Urothelium cell line (cell line): ENCODE measurements at places on chromosomes 3 and 15.

- no peak for DNase-seq
These were observed 83.8 kb downstream of the GADL1 start for GRCh38 chr3:30810625-30811024.

GRCh38 chr3:60909526-60909925, 341.7 kb downstream of the FHIT start:
- no peak for DNase-seq

DNA sequence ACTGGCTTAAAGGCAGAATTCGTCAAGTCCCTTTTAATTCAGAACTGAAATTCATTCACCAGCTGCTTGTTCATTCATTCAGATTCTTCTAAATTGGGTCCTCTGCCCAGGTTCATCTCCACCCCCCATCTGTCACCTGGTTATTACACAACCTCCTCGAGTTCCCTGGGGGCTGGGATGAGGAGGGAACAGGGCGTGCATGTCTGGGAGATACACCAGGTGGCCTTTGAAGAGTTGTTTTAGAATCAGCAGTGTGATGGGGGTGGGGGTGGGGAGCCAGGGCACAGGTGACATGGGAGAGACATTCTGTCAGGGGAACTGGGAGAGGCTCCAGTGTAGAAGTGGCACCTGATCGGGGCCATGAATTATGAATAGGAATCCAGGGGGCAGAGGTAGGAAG, 8.2 kb downstream of the SNX33 start:
- DNase-seq = no peak

GRCh38 chr3:11379238-11379823, 107.1 kb downstream of the ATG7 start:
- peak; percentile 23 for DNase-seq

DNA sequence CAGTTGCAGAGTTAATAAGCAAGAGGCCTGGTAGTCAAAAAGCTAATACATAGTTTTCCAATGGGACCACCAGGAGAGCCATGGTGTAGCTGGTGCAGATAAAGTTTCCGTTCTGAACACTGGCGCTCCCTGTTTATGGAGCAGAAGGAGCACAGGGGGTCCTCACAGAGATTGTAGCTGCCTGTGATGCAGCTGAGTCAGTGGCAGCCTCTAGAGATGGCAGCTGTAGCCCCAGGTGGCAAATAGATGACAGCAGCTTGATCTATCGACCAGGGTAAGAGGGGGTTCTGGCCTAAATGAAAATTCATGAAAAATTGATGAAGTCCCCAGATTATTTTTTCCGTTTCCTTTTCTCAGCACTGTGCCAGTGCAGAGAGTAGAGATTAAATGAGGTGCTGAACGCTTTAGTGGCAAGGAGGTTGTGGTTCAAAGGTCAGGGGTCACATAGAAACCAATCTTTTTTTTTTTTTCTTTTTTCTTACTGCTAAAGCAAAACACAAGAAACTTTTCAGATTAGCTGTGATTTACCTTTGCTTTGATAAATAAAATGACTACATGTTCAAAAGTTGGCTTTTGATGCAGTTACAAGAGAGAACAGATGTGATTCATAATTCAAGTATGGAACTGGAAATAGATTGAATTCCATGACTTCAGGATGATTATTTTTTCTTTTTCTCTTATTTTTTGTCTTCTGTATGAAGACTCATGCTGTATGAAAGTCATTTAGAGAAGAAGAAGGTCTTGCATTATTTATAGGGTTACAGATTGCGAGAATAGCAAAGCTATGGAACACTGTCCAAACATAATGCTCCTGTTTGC, 63.3 kb downstream of the ROBO2 start:
- no peak for DNase-seq

- no peak for DNase-seq
These were observed 8.3 kb downstream of the MUC4 start for GRCh38 chr3:195803289-195803908.

DNA sequence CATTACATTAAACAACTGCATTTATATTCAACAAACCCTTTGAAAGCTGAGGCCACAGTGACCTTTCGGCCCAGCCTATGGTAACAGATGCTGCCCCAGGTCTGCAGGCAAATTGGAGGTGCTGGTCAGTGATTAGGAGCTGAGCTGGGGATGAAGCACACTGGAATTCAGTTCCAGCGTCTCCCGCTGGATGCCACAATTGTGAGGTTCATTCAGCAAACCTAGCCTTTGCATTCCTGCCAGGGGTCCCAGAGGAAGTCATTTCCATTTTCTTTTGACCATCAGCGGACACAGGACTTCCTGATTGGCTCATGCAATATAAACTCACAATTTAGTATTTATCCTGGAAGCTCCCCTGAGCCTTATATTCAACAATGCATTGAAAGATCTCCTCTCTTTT, 89.5 kb downstream of the IL20RB start:
- no peak for DNase-seq

GRCh38 chr15:25439369-25439836, 579 bp upstream of the UBE3A start:
- no peak for DNase-seq

DNA sequence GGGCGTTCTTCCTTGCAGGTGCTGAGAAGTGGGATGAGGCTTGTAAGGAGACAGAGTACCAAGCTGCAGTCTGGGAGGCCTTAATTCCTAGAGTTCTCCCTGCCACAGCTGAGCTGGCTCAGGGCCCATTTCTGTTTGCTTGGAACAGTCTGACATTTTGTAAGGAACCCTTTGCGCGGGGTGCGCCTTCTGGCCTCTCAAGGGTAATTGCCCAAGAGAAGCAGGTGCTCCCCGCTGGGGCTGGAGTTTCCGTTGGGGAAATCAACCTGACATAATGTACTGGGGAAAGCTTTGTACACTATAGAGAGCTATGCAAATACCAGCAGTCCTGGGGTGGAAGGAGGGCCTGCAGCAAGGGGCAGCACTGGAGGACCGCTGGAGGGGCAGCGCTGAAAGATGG, 83.6 kb downstream of the HMG20A start:
- DNase-seq = no peak

DNA sequence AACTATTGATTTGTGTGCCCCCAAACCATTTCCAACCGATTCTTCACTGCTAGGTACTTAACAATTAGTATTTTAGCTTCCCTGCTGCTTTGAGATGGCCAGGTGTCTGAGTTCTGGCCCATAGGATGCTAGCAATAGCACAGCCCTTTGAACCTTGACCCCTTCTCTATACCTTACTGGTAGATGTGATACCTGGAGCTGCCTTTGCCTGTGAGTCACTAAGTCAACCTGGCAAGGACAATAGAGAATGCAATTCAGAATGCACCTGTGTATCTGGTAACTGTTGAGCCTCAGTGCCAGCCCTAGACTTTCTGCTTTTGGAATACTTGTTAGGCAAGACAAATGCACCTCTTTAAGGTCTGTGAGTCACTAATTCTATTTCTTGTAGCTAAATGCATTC, 467.4 kb downstream of the GRM7 start:
- no peak for DNase-seq

- DNase-seq = no peak
These were observed 11.6 kb downstream of the CCR5AS start for GRCh38 chr3:46395210-46395661.

DNA sequence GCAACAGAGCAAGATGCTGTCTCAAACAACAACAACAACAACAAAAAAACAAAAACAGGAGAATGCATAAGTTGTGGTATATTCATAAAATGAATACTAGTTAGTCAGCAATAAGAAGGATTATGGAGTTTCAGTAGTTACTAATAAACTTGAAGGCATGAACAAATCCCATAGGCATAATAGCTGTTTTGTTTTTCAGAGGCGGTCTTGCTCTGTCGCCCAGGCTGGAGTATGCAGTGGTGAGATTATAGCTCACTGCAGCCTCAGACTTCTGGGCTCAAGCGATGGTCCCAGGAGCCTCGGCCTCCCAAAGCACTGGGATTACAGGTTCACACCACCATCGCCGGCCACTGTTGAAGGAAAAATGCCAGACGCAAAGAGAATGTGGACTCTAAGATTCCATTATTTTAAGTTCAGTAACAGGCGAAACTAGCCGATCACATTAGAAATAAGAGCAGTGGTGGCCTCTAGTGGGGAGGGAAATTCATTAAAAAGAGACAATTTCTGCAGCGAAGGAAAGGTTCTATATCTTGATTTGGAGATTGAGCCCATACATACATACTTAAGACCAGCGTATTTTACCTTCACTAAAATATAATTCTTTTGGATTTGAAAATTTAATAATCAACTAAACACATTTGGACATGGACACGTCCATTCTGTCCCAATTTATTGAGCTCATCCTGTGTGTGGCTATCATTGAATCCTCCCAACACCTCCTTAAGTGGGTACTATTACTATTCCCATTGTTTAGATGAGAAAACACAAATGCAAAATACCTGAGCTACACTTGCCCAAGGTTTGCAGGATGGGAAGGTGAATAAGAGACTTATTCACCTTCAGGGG, 27.4 kb upstream of the HDAC11 start:
- DNase-seq = peak; percentile 36

DNA sequence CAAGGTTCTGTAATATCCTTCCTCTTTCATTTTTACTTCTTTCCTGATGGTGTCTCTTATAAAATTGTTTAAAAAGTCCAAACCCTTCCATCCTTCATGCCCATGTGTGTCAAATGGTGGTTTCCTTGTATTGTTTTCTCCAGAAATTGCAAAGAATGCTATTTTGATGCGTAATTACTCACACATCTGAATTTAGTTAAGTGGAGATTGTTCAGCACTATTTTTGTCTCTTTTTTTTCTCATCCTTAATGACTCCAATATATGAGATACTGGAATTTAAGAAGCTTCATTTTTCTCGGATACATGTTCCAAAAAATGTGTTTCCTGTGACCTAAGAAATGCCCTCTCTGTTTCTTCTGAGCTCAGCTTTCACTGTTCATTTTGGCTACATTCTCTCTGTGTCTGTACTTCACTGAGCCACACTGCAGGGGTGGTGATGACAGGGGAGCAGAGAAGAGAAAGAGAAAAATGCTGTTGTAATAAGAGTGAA, 799.8 kb downstream of the DIPK2A start:
- DNase-seq = no peak

GRCh38 chr3:62527474-62527873, 154.1 kb upstream of the FEZF2 start:
- no peak for DNase-seq

GRCh38 chr3:55615039-55615693, 128.1 kb upstream of the WNT5A start:
- DNase-seq = no peak

DNA sequence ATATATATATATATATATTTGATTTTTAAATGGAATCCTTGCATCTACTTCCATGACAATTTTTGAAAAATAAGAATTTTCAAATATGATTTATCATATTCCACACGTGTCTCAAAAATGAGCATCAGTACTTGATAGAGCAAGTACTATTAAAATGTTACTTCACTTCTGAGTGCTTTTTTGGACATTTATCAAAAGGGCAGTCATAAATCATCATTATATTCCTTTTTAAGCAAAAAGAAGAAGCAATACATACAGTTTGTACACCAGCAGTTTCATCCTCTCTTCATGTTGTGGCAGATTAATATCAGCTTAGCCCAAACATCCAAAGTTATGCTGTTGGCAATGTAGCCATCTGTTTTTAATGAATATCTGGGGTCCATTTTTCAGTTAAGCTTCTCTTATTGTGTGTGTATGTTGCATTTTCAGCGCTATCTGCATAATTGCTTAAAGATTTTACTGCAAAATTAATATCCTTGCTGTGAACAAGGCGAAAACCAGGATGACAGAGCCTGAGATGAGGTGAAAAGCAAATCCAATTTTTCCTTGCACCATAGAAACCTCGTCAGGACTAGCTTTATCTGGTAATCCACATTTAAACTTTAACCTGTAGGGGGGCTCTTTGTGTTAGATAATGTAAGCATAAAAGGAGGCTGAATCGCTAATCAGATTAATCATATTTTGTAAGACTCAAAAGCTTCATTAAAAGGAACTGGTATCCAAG, 604.9 kb upstream of the AGTR1 start:
- no peak for DNase-seq

DNA sequence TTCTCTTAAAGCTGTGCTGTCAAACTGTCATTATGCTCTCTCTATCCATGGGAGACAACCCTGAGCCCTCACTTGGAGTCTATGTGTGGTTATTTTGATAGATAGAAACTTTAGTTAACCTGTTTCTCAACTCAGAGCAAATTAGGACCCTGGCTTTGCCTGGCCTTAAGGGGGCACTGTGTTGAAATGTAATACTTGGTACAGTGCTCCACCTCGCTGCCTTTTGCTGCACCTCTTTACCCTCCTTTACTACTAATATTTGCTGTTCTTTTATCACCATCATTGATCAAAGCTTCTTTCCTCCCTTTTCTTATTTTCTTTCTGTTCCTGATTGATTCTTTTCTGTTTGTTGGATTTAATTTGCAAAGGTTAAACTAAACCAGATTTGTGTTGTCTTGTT, 34.3 kb downstream of the STT3B start:
- no peak for DNase-seq

GRCh38 chr3:39286771-39287170, 6.9 kb upstream of the CX3CR1 start:
- no peak for DNase-seq

- no peak for DNase-seq
These were observed 119.9 kb downstream of the MBNL1 start for GRCh38 chr3:152388631-152389030.

- DNase-seq = no peak
These were observed 283.2 kb upstream of the SUCLG2 start for GRCh38 chr3:67937498-67938118.

DNA sequence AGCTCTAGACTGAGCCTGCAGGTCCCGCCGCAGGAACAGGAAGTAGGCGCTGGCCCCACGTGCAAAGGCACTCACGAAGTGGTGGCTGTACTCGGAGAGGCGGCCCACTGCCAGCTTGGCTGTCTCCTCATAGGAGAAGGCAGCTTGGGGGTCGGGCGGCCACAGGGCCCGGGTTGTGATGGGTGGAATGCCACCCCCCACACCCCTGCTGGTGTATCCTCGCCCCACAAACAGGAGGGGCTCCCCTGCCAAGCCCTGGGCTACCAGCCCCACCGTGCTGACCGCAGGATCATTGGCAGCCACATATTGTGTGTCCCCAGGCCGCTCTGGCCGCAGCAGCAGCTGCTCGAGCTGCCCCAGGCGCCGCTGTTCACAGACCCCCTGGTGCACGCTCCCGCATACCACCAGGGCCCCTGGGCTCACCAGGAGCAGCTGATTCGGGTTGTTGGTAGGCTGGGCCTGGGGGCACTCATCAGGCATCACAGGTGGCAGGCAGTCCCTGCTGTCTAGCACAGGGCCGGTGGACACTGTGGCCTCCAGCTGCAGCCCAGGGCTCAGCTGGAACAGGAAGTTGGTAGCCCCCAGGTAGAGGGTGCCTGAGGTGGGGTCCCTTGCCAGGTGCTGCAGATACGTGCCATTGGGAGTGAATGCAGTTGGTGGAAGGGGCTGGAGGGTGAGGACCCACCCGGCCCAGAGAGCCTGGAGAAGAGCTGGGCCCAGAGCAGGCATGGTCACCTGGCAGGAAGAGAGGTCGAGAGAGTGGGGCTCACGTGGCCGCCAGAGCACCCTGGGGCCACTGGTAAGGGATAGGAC, 5.8 kb downstream of the PLXNB1 start:
- DNase-seq = no peak

GRCh38 chr3:11290743-11291680, 18.8 kb downstream of the ATG7 start:
- DNase-seq = no peak
